Left lung (tissue), 14 donors: ENCODE measurements at places on chromosomes 3 and 15. TPM values are rescaled to one million over a fixed set of nuclear protein-coding genes. Genes with fewer than 3 reads are reported as not detected.
A peak's percentile ranks its signal among the peaks of the same experiment; 100 is the strongest.

The TMEM266 gene
- total RNA-seq, result 2.8 TPM

The ADCY5 gene
- total RNA-seq, result 5.7 TPM

The STAB1 gene
- 334 TPM for total RNA-seq

GRCh38 chr3:115252679-115253078 is 105.6 kb upstream of the ZBTB20 start:
- no peak for DNase-seq
- no peaks in the 10 kb centered on the region for H3K36me3 ChIP-seq
- H3K4me1 ChIP-seq, result no peaks in the 10 kb centered on the region
- no peak overlapping the region for H3K27ac ChIP-seq
- H3K4me3 ChIP-seq, result no peak overlapping the region
- H3K27me3 ChIP-seq, result no peaks in the 10 kb centered on the region

DNA sequence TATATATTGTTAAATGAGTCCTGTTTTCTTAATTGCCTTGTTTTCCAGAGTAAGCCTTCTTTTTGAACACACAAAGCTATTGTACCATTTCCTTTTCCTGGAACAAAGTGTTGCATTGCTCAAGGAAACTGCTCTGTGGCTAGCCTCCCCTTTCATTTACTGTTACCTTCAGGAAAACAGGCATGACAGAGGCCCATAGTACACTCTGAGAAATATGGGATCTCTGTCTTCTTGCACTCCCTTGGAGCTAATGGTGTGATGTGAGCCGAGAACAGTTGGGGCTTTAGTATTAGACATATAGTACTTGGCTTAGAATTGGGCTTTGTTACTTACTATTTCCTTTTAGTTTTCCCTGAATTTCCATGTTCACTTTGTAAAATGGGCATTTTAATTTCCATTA is 193.7 kb downstream of the GHSR start:
- H3K4me1 ChIP-seq, result peaks cover 9% of the 10 kb centered on the region
- H3K36me3 ChIP-seq, result peaks cover 63% of the 10 kb centered on the region
- no peak overlapping the region for H3K4me3 ChIP-seq
- H3K27me3 ChIP-seq, result no peaks in the 10 kb centered on the region

GRCh38 chr15:45009046-45009445 is 13.9 kb upstream of the SORD start:
- H3K4me1 ChIP-seq, result no peaks in the 10 kb centered on the region
- no peaks in the 10 kb centered on the region for H3K27me3 ChIP-seq
- no peak overlapping the region for H3K27ac ChIP-seq
- no peak for DNase-seq

DNA sequence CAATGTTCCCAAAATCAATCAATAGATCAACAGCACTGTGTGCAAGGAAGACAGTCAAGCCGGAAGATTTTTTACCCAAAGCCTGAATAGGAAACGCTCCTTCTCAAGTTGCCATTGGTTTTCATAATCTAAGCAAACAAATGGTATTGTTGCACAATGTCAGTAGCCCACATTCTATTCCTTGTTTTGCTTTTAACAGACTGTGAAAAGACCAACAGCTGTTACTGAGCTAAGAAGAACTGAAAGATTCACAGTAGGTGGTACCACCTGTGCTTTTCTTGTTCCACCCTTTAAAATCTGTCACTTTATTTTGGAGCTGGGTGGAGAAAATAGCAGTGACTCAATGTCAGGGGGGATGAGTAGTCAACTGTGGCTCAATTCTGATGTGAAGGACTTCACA is 357.5 kb upstream of the CADM2 start:
- no peak overlapping the region for H3K4me3 ChIP-seq
- no peaks in the 10 kb centered on the region for H3K36me3 ChIP-seq
- no peaks in the 10 kb centered on the region for H3K27me3 ChIP-seq

- no peak overlapping the region for H3K4me3 ChIP-seq
- H3K27ac ChIP-seq, result peak overlapping the region; percentile 53
- no peaks in the 10 kb centered on the region for H3K27me3 ChIP-seq
- DNase-seq, result no peak
- peaks cover 32% of the 10 kb centered on the region for H3K4me1 ChIP-seq
Measured at GRCh38 chr3:14441240-14441919, 39.0 kb downstream of the SLC6A6 start.

- H3K36me3 ChIP-seq, result no peaks in the 10 kb centered on the region
- peaks cover 5% of the 10 kb centered on the region for H3K4me1 ChIP-seq
- DNase-seq, result no peak
- no peak overlapping the region for H3K27ac ChIP-seq
Measured at GRCh38 chr15:90720131-90720530, 3.0 kb downstream of the BLM start.
